ENCODE measurements at places on chromosomes 1 and 21.
A peak's percentile ranks its signal among the peaks of the same experiment; 100 is the strongest.

DNA sequence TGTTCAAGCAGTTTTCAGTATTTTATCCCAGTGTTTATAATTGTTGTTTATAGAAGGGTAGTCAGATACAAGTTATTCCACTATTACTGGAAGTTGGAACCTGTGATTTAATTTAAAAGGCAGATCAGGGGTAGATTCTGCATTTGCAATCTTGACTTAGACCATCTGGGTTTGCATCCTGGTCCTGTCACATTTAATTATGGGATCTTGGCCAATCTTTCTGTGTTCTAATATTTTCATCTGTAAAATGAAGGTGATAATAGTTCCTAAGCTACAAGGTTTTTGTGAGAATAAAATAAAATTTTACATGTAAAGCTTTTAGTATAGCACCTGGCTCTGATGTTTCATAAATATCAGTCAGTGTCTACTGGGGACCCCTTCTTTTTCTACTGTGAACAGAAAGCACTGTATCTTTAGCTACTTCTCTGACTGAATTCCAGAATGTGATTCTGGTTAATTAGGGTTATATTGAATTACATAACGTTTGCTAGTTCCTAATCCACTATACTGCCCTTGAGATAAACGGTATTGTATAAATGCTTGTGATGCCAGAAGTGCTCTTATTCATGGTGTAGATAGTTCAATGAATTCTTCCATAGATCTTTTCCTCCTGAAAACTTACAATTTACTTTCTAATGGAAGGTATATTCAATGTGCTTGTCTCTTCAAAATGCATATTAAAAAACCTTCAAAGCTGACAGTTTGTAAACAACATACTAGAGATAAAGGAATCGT is 131.0 kb downstream of the KCNK1 start:
- DNase-seq: no peak

DNA sequence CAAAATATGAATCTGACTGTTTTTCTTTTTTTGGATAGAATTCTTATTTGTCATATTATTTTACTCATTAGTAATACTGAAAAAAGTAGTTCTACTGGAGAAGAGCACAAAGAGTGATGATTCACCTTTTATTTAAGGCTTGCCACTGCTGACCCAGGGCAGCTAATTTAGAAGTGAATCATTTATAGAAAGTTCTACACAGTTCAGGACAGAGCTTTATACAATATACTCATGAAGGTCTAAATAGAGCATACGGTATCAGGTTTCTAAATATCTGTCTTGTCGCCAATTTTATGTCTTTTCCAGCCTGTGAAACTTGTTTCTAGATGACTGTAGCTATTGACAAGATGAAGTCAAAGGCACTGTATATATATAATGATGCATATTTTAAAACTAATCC is 25.0 kb downstream of the GIPC2 start:
- no peak for DNase-seq

- DNase-seq: no peak
These were observed 46.3 kb downstream of the RNF115 start for GRCh38 chr1:145777357-145778145.

GRCh38 chr1:229116114-229116513 is 154.8 kb upstream of the RAB4A start:
- no peak for DNase-seq

DNA sequence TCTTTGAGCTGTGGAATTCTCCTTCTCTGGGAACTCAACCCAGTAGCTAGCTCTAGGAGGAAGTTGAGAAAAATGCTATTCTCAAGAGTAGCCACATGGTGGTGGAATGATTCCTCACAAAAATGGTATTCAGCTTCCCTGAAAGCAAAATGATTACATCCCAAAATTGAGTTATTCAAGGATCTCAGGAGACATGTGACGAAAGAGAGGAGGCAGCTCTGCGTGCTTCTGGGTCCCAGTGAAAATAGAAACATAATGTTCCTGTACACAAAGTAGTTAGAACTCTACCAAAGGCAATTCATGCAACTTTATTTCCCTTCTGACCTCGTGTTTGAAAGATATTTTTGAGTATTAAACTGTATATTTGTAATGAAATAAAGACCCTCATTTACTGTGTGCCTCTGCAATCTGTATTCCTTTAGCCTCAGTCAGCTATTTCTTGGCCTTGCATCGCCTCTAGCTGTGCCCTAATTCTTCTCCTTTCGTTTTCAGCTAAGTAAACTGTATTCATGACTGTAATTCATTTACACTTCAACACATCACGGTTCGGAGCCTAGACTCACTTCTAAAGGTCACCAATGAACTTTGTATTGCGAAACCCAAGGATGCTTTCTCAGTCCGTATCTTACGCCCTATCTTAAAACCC is 167.3 kb downstream of the FASLG start:
- DNase-seq: no peak

DNA sequence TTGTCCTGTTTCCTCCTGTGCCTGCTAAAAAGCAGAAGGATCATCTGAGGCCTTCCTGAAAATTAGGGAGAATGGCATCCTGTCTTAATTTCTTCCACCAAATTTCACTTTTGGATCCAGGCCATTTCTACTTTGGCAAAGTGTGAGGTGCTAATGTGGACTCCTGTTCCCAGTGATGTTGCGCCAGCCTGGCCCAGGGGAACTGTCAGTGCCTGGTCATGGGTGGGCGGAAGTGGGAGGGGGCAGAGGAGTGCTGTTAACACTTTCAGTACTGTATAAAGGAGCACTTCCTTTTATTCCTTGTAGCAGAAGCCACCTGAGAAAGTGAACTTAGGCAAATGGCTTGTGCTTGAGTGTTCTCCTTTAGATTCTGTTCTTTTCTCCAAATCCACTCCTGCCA is 19.9 kb downstream of the ELAPOR1 start:
- no peak for DNase-seq

DNA sequence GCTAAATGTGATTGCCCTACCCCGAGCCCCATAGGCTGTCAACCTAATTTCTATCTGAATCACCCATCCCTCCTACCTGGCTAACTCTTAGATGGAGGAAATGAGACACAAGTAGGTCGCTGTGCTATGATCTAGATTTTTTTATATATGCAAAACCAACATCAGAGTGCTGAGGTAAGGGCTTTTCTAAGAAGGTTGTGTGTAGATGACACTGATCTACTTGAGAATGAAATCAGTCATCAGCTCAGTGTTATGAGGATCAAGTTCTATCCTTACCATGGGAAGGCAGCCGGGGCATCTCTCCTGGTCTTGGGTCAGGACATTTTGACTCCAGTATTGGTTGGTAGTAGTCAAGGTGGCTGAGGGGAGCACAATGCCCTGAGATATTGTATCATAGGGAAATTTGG is 23.6 kb downstream of the SLAMF1 start:
- no peak for DNase-seq

- peak; percentile 45 for DNase-seq
These were observed 7.3 kb upstream of the DEDD start for GRCh38 chr1:161139766-161140165.

GRCh38 chr1:243216741-243217140 is 38.3 kb downstream of the CEP170 start:
- no peak for DNase-seq

GRCh38 chr21:15625363-15625762 is 104.4 kb upstream of the USP25 start:
- DNase-seq: no peak

GRCh38 chr1:195903203-195903602 is 705.0 kb downstream of the KCNT2 start:
- no peak for DNase-seq

GRCh38 chr1:205993068-205993467 is 10.1 kb downstream of the RAB7B start:
- no peak for DNase-seq

GRCh38 chr21:43193651-43194302 is 25.0 kb downstream of the CRYAA start:
- peak; percentile 30 for DNase-seq

GRCh38 chr1:244150665-244151064 is 99.6 kb downstream of the ZBTB18 start:
- no peak for DNase-seq

- DNase-seq: no peak
These were observed 386.9 kb upstream of the PROX1 start for GRCh38 chr1:213600879-213601278.

GRCh38 chr1:15214527-15214926 is 32.5 kb upstream of the FHAD1 start:
- no peak for DNase-seq

GRCh38 chr1:44806704-44807363 is at the start of gene DYNLT4:
TSS of gene DYNLT4 (minus strand) at chr1:44807351. CDS start at chr1:44806668, 683 bp downstream.
- no peak for DNase-seq

DNA sequence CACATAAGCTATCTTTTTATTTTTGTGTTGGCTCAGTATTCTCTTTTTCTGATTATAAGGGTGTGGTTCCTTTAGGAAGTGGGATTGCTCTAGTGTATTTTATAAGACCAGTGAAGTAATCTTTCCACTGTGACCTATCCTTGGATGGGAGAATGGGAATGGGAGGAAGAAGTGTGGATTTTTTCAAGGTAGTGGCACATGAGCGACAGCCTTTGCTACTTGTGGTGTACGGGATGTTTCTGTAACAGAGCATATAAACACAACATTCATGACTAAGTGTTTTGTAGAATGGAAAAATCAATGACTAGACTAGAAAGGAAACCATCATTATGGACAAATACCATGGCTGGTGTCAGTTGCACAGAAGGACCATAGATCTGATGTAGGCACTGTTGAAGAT is 209.6 kb downstream of the GIPC2 start:
- no peak for DNase-seq

- no peak for DNase-seq
These were observed 283.5 kb downstream of the C1orf94 start for GRCh38 chr1:34460193-34460592.

GRCh38 chr1:2154022-2154421 is 40.5 kb downstream of the FAAP20 start:
- no peak for DNase-seq

DNA sequence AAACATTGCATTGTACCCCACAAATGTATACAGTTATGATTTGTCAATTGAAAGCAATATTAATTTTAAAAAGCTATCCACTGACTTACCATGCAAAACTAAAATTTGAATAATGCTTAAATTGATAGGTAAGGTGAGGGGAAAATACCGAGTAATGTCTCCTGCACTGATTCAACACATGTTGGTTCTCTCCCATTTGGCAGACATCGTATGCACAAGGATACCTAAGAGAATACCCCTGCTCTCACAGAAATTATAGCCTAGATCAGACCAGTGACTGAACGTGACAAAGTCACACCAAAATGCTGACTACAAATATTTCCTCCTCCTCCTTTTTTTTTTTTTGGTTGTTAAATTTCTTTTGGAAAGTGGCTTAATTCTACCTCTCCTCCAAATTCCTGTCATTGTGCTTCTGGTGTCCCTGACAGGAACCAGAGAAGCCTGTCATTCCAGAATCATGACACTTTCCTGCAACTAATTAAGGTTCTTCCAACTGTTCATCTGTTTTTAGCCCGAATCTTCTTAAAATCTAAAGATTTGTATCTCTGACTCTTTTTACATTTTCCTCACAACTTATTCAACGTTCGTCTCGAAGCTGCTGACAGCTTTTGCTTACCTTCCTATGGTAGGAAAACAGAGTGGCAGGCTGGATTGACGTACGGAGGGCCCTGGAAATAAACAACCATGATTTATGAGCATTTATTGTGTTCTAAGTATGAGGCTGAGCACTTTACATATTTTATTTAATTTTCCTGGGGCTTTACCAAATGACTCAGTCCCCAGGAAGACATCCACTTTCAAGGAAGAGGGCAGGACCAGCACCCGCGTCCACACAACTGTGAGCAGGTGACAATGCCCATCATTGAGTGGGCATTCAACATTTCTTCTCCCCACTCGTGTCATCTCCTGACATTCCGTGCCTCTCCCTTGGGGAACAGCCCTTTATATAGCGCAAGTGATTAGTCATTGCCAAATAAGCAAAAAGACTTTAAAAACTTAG is 57.9 kb upstream of the KCNE2 start:
- no peak for DNase-seq

DNA sequence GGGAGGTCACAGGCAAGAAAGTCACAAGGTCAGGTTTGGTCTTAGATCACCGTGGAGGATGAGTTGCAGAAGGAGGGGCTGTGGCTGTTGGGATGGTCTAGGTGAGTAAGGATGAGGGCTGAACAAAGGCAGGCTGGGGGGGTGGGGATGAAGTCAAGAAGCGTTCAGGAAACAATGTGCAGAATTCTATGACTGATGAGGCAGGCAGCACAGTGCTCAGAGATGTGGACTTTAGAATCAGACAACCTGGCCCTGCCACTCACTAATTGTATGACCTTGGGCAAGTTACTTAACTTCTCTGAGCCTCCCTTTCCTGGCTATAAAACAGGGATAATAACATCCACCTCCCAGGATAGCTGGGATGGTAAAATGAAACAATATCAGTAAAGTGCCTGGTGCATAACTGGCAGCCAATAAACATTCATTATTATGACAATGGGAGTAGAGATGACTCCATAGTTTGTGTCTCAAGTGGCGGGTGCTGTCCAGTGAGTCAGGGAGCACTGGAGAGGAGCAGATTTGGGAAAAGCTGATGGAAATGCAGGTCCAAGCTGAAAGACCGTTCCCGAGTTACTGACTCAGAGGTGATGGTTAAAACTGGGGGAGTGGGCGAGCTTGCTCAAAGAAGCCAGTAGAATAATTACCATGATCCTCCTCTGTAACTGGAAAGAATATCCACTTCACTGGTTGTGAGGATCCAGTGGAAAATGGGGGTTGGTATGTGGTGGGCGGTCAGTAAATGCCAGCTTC is 2.1 kb downstream of the TIE1 start:
- DNase-seq: no peak

DNA sequence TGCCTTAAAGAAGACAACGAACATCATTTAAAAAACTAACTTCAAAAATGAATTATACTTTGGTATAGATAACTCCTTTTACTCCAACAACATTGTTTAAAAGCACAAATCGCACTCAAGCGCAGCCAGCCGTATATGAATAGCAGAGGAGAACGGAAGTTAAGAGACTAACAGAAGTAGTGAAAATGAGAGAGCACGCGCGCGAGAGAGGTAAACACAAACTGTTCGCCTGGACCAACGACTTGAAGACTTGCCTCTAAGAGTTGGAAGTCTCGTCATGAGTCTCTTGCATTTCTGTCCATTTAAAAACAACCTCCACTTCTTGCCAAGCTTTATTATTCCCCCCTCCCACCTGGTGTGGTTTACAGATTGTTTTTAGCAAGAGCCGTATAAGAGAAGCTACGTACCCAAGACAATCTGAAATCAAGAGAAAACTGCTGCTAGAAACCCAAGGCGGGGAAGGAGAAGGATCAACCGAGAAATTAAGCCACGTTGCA is 479 bp downstream of the SELENOF start:
- DNase-seq: no peak

- DNase-seq: no peak
These were observed 70.1 kb downstream of the PTPRC start for GRCh38 chr1:198708761-198709525.

DNA sequence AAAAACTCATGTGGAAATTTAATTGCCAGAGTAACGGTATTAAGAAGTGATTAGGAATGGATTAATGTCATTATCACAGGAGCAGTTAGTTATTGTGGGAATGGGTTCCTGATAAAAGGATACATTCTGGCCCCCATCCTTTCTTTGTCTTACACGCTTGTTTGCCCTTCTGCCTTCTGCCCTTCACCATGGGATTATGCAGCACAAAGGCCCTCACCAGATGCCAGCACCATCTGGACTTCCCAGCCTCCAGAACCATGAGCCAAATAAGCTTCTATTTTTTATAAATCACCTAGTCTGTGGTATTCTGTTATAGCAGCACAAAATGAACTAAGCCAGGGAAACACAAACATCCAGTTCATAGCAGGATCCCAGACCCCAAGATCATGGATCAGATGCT is 33.9 kb upstream of the POU2F1 start:
- no peak for DNase-seq

GRCh38 chr1:46724991-46725735 is 6.2 kb upstream of the EFCAB14 start:
- peak; percentile 88 for DNase-seq

Measured in NCI-H2107 (cell line).